Ovary (tissue), 10 donors: ENCODE measurements at places on chromosomes 6 and 20. TPM values are rescaled to one million over a fixed set of nuclear protein-coding genes. Genes with fewer than 3 reads are reported as not detected.

Gene CPNE5
- 2.5 TPM for total RNA-seq

GRCh38 chr20:54014293-54014926, 56.0 kb downstream of the BCAS1 start:
- no peak for DNase-seq

Gene TTK
- total RNA-seq: 0.80 TPM

- peak; percentile 21 for DNase-seq
Measured at GRCh38 chr20:13857304-13857703, 72.5 kb downstream of the NDUFAF5 start.

- DNase-seq: no peak
Measured at GRCh38 chr6:31414771-31415265, 11.4 kb downstream of the MICA start.

Gene MTG2
- 31.1 TPM for total RNA-seq

DNA sequence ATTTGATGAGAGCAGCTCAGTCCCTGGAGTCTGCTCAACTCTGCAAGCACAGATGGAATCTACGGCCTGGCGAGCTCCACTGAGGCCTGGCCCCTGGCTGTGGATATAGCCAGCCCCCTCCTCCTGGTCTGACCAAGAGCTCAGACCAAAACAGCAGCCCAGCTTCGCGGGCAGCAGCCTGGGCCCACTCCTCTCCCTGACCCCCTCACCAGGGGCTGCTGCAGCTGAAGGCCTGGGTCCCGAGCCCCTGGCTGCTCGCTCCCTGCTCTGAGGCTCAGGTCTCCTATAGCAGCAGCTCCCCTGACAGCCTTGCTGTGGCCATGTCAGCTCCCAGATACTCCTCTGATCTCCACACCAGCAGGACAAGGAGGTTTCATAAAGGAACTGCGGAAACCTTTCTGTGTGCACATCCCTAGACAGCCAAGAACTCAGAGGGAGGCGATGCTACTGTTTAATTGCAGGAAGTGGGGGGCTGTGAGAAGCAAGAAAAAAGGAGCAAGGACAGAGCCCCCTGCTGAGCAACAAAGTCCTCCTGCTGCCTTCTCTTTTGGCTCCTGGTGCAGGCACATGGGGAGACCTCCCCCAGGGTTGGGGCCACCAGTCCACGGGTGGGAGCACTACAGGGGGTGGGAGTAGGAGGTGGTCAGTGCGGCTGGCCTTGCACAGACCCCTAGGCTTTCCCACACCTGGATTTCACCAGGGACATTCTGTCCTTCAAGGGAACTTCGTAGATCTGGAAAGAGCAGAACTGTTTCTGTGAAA, 38.7 kb upstream of the CST5 start:
- no peak for DNase-seq

DNA sequence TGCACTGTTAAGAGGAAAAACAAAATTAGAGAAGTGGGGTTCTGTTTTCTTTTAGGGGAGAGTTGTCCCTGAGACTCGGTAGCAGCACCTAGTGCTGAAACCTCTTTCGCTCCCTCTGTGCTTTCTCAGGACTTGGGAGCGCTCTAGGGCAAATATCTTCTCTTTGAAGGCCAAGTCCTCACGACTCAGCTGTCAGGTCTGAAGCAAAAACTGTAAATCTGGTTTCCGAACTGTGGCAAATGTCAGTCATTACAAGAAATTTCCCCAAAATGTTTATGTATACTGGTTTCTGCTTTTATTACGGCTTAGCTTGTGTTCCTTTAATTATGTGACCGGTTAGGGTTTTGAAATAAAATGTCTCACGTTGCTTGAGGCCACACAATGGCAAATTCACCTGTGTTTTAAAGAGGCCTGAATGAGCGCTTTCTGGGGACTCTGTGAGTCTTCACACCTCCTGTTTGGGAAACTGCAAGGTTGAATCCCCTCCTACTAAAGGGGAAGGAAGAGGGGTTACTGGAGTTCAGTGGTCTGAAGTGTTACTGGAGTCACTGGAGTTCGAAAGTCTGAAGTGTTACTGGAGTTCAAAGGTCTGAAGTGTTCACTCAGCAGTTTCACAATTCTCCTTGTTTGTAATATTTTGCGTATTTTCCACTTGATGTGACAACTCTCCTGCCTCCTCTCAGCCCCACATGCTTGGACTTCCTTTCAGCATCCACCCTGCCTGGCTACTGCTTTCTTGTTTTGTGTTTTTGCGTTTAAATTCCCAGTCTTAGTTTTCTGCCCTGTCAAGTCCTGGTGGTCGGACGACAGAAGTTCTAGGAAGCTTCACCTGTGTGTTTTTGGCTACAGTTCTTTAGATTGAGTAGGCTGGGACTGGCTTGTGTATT, 1.6 kb downstream of the SMPDL3A start:
- DNase-seq: no peak

DNA sequence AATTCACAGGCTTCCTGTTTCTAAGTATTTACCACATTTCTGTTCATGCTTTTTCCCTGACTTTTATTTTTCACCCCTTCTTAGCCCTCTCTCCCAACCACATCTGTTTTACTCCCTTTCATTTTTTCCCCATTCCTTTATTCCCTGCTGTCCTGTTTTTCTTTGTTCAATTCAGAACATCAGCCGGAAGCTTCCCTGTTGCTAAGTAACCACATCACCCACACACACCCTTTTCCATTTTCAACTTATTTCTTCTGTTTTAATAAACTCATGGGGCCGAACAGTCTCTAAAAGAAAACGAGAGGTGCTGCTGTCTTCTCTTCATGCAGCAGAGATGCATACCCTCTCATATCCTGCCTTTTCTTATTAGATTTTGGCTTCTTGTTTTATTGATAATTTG, 53.5 kb upstream of the CEP85L start:
- no peak for DNase-seq

GRCh38 chr6:22952097-22952496, 382.7 kb downstream of the HDGFL1 start:
- no peak for DNase-seq

DNA sequence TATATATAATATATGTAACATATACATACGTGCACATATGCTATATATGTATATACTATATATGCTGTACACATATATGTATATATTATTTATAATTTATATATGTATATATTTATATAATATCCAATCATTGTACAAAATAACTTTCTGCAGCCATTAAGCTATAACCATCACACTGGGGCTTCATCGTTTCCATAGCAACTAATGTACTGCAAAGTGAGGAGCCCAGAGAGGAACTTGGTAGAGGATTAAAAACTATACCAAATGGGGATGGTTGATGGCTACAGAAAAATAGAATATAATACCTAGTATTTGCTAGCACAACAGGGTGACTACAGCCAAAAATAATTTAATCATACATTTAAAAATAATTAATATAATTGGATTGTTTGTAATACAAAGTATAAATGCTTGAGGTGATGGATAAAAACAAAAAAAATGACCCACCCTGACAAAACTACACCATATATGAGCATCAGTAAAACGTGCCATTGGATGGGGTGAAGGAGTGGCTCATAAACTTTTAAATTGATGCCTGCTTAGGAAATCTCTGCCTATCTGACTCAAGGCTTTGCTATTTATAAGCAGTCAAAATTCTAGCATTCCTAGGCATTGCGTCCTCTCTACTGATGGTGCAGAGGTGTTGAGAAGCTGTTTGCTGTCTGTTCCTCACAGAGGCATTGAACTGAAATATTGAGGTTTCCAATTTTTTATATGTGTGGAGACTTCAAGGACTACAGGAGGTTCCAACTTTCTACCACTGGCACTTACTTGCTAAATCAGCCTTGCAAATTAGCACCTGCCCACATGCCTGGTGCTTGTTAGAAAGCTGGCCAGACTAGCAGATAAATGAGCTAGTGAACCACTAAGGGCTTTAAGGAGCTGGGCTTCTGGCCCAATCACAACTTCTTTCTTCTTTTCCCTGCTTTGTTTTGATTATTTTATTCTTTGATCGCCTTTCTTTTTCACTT, 190.1 kb downstream of the SCP2D1 start:
- no peak for DNase-seq

Gene WFDC5
- total RNA-seq: not detected

Gene TRIM15
- total RNA-seq: not detected

Gene REM1
- total RNA-seq: 1.1 TPM
